ENCODE measurements at places on chromosomes 3 and 15.
A peak's percentile ranks its signal among the peaks of the same experiment; 100 is the strongest.

GRCh38 chr3:20130106-20130505 is 55.9 kb downstream of the SGO1 start:
- DNase-seq, result no peak

GRCh38 chr15:60254416-60254815 is 143.4 kb downstream of the ANXA2 start:
- DNase-seq, result no peak

GRCh38 chr3:105679951-105680350 is 188.9 kb downstream of the CBLB start:
- DNase-seq, result no peak

GRCh38 chr15:90075420-90076289 is 26.6 kb downstream of the IDH2 start:
- DNase-seq, result peak; percentile 46

DNA sequence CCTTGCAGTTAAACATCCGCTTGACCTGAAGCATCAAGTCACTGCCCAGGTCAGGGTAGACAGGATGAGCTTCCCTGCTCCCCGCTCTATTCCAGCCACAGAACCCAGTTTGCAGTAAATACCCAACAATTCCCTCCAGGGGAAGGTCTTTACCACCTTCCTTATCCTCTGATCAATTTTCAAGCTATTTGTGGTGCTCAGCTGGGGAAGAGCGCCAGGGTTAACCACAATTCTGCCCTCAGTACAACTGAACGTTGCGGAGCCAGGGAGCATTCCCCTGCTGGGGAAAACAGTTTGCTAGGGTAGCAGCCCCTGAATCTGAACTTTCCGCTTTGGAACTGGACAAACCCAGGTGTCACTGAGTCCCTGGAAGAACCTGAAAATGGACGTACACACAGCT is 28.5 kb downstream of the RBPMS2 start:
- DNase-seq, result no peak

GRCh38 chr3:62678841-62679240 is 196.4 kb downstream of the CADPS start:
- no peak for DNase-seq

GRCh38 chr15:52076889-52077781 is 35.4 kb downstream of the BCL2L10 start:
- DNase-seq, result no peak

GRCh38 chr3:58495101-58495500 is 3.2 kb downstream of the KCTD6 start:
- no peak for DNase-seq

GRCh38 chr3:148809835-148810234 is 17.8 kb upstream of the CPB1 start:
- DNase-seq, result no peak

GRCh38 chr3:86978111-86978551 is 12.8 kb downstream of the VGLL3 start:
- DNase-seq, result no peak

GRCh38 chr3:135690664-135691063 is 274.9 kb upstream of the PPP2R3A start:
- DNase-seq, result no peak

GRCh38 chr3:24012589-24013269 is 67.6 kb downstream of the NR1D2 start:
- no peak for DNase-seq

DNA sequence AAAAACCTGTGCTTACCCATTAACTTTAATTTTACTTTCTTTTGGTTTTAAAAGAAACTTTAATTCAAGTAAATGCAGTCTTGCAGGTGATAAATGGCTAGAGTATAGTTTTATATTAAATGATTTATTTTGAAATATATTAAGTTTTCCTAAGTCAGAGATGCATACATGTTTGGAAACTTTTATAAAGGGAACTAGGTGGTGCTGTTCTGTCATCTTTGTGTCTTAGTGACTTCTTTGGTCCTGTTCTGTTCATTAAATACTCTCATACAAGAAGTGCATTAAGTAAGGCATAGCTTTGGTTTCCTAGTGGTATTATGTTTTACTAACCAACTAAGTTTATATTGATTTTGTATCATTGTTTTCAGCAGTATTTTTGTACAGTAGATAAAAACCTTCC is 15.6 kb downstream of the CADM2 start:
- peak; percentile 30 for DNase-seq

DNA sequence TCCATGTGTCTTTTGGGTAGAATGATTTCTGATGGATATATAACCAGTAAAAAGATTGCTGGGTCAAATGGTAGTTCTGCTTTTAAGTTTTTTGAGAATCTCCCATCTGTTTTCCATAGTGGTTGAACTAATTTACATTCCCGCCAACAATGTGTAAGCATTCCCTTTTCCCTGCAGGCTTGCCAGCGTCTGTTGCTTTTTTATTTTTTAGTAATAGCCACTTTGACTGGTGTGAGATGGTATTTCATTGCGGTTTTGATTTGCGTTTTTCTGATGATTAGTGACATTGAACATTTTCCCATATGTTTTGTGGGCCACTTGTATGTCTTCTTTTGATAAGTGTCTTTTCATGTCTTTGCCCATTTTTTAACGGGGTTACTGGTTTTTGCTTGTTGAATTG is 36.3 kb upstream of the MB21D2 start:
- no peak for DNase-seq

DNA sequence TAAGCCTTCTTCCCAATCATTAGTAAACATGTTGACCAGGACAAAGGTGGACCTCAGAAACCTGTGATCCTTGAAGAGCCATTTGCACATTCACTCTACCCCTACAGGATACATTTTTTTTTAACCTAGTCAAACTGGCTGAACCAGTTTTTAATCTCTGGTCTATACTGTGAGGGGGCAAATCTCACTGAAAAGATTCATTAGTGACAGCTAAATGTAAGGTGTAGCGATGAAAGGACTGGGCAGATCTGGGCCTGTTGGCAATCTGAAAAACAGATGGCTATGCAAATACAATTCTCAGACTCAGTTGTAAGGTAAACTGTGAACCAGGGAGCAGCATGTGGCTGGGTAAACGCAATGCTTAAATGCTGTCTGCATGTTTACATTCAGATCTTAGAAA is 75.6 kb upstream of the SNTN start:
- DNase-seq, result peak; percentile 7

DNA sequence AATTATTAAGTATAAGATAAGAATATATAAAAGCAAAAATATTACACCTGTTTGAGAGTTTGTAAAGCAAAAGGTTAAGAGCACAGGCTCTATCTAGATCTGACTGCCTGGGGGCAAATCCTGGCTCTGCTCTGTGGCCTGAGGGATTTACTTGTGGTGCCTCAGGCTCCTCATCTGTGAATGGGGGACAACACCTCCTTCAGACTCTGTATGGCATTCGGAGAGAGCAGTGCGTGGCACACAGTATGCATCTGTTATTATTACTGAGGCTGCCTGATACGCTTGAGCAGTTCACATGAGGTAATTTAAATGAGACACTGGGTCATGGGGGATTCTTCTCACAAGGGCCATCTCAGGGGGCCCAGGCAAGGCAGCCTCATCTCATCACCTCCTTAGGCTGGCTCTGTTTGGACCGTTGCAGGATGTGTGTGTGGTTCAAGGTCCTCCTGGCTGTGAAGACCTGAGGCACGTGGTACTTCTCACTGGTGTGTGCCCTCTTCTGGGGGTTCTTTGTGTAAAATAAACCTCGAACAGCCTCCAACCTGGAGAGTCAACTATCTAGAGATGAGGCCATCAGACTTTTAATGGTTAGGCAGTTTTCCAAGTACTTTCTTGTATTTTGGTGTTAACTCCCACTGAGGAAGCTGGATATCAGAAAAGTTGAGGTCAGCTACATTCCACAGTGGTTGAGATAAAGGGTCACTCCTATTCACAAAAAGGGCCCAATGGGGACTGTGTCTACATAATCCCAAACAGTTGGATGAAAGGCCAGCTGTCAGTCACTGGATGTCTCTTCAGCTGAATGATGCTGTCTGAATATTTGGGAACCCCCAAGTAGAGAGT is 9.0 kb downstream of the GNB5 start:
- DNase-seq, result no peak

GRCh38 chr3:100777271-100777670 is 68.0 kb downstream of the TFG start:
- no peak for DNase-seq

DNA sequence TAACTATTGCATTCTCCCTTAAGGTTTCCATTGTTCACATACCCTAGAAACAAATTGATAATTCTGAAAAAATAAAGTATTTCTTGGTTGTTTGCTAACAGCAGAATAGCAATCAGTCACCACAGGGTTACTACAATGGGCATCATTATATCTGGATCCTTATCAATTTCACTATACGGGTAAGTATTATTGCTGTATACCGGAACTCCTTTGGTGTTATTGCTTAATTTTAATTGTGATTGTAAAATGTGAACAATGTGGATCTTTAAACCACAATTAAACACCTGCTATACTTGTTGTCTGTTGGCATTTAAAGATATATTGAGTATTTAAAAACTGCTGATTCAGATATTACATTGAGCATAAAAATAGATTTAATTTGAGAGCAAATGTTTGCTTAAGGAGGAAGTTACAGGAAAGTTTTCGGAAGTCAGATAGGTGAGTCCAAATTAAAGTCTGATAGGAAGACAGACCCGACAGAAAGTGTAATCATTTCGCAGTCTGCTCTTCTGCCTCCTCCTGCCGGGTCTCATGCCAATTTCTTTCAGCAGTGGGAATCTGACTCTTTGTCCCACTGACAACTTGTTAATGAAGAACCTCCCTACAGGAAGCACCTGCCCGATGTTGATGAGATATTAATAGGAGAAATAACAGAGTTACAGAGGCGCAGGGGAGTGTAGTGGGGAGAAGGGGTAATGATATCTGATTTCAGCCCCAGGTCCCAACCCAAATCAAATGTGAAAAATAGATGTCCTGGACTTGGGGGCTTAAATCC is 169.7 kb upstream of the TBC1D5 start:
- DNase-seq, result no peak

DNA sequence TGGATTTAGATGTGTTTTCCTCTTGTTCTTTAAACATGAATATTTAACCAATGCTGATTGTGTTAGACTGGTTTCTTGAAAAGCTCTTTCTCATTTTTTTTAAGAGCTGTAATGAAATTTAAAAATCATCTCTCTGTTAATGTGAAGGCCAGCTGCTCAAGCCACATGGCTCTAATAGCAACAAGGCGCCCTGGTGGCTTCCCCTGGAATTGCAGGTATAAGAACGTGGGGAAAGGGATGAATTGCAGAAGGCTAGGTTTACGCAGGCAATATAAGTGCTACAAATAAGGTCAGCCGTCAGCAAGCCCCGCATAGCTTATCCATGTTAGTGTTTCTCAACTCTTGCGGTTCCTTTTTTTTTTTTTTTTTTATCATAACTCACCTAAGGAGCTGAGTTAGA is 108.5 kb downstream of the SAMMSON start:
- peak; percentile 17 for DNase-seq
